Naive thymus-derived CD8-positive, alpha-beta T cell (primary cell): ENCODE measurements at places on chromosomes 11 and 22.
A peak's percentile ranks its signal among the peaks of the same experiment; 100 is the strongest.

DNA sequence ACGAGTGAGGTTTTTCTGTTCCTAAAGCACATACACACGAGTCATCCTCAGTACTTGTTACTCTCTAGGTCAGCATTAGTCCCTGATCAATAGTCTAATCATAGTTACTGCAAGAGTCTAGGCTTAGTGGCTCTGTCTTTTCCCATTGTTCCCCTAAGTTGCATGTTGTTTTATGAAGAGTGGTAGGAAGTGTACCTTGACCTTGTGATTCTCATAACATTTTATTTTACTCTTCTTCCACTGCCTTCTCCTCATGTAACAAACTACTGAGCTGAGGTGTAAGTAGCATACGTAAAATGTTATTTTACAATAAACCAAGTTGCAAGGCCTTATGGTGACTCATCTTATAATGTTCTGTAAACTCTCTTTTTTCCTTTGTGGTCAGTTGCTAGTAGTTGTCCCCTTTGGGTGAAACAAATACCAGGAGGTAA, 15.0 kb downstream of the METTL15 start:
- DNase-seq: no peak

GRCh38 chr11:116658876-116659535, 113.8 kb downstream of the BUD13 start:
- no peak for DNase-seq

- no peak for DNase-seq
Measured at GRCh38 chr11:118799372-118799771, 8.4 kb upstream of the DDX6 start.

DNA sequence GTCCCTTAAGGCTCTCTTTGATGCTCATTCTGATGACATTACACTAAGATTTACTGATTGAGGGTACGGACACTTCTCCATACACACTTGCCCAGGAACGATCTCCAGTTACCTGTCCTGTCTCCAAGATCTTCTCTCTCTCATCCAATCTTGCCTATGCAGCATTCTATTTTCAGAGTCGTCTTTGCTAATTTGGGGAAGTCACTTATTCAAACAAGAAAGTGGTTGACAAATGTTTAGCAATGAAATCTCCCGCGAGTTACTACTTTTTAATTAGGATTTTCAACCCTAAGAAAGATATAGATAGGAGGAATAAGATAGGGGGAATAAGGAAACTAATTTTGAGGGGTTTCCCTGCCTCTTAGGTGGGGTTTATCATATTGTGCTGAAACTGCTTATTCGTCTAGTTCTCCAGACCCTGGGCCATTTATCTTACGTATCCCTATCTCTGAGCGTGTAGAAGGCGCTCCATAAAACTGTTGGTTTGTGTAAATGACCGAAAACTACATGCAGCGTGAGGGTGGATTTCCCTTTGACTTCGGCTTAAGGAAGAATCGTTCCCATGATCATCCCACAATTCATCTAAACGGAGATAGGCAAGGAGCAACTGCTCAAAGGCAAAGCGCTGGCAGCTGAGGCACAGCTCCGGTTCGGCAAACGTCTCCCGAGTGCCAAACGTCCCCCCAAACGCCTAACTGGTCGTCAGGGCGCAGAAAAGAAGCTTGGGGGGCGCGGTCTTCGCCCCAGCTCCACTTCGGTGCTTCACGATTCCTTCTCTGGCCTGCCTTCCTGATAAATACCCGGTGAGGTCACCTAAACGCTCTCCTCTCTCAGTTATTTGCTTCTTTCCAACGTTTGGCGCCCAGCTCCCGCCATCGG, 804 bp downstream of the APIP start:
- DNase-seq: no peak

DNA sequence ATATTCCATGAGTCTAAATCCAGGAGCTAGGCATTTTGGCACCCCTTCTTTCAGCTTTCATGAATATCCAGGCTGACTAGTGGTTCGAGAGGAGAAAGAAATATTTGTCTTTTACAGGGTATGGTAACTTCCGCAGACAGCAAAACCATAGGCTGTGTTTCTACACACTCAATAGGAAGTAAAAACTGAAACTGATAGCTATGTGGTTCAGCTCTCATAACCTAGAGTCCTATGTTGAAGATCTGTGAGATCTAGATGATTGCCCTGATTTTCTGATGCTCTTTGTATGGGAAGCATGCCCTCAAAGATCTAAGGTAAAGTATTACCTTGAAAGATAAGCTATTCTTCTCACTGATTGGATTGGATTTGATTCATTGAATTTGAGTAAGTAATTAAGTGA, 118.3 kb downstream of the CD44 start:
- DNase-seq: no peak

DNA sequence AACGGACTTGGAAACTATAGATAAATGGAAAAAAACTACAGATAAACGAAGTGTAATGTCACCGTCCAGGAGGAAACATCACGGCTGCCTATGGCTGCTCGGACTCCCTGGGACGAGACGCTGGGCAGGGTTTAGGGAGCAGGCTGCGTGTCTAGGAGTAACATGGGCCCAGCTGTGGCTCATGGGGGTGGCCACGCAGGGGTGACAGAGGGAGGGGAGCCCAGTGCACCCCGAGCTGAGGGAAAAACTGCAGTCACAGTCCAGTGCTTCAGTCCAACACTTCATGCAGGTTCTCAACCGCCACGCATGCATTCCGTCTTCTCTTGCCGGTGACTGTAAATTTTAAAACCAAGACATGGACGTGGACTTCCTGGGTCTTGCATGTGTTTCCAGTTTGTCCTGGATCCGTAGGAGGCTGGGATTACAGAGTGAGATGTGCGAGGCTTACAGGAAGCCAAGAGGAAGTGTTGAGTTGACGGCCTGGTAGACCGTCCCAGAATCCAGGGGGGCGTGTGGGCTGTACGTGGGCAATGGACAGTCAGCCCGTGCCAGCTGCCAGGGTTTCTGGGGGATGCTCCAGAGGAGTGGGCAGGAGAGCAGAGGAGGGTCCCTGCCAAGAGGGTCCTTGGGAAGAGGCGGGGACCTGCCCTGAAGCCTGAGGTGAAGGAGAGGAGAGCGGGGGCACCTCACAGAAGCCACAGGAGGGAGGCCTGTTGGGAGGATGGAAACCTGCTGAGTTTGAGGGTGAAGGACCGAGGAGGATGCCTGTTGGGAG, 691.4 kb downstream of the BRD1 start:
- DNase-seq: no peak

DNA sequence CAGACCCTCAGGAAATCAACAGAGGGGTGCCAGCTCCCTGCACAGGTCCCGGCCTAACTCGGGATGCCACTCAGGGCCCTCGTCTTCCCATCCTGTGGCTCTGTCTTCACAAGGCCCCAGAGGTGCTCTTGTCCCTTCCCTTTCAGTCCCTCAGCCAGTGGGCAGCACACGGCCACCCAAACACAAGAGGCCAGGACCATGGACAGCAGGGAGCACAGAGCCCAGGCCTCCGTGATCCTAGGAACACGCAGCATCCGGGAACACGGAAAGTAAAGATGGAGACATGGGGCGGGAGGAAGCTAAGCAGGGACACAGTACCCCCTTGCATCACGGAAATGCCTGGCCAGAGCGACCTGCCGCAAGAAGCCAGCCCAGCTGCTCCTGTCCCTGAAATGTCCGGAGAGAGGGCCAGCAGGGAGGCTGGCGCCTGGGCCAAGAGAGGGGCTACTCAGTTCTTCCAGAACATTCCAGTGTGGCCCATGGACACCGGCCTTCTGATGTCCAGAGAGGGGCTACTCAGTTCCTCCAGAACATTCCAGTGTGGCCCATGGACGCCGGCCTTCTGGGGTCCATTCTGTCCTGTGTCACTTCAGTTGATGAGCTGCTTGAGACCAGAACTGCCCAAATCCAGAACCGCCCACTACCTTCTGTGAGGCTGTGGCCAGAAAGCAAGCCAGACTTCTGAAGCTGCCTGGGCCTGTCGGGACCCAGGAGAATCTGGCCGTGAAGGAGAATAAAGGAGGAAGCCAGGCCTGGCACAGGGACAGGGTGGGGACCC, 274.0 kb downstream of the BRD1 start:
- no peak for DNase-seq

DNA sequence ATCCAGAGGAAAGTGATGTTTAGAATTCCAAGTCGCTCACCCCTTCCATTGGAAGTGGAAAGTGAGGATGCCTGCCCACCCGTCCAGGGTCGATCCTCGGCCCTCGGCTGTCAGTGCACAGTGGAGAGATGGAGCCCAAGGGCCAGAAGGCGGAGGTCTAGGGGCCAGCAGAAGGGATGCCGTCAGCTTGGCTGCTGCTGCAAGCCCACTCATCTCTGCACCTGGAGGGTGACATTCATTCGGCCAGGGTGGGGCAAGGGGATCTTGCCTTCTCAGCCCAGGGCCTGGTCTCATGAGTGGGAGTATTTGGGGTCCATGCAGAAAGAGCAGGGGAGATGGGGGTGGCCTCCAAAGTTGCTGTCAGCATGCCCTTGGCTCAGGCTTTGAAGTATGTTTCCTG, 30.7 kb downstream of the LINC01488 start:
- no peak for DNase-seq

- DNase-seq: peak; percentile 69
Measured at GRCh38 chr11:47523490-47524225, 29.3 kb downstream of the CELF1 start.

DNA sequence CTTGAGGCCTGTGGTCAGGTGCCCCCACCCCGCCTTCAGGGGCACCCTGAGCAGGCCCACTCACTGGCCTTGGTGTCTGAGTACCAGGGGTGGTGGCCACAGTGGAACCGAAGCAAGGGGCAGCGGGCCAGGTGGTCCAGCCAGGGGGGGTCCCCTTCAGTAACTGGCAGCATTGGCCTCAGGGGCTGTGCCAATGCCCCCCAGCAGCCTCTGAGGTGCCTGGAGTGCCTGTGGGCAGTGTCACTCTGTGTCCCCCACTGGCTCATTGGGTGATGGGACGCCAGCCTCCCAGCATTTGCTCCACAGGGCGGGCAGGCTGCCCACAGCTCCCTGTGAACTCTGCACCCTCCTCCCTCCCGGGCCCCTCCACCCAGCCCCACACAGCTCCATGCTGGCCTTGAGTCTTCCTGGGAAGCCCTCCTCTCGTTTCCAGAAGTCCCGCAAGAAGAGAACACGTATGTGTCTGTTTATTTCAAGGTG, 29.5 kb upstream of the CARS1 start:
- DNase-seq: no peak

DNA sequence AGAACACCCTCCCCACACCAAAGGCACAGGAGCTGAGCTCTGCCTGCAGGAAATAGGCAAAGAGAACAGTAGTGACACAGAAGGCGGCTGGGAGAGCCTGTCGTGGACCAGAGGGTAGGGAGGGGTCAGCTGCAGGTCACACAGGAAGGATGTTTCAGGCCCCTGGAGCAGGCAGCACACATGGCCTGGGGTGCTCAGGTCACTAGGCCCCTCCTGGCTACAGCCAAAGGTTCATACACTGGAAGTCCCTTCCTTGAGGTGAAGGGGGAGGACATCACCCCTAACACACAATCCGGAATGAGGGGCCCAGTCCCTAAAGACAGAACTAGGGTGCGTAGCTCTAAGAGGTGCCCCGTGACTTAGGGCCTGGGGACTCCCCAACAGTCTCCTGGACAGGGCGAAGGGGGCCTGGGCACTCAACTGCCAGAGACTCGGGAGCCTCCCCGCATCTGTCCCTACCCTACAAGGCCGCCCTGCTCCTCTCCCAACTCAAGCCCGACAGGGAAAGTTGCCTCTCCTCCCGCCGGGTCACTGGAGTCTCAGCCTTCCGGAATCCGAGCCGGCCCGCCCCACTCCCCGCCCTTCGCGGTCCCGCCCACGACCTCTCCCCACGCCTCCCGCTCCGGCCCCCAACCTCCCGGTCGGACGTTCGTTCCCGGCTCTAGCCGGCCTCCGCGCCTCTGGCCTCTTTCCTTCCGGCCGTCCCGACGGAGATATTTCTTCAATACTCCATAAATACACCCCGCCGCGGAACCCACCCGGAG, at the start of gene CYB5R2:
TSS of gene CYB5R2 (minus strand) at position 541 of the 764 bp plus-strand sequence. CDS start 675 bp downstream, outside the sequence.
- DNase-seq: no peak

GRCh38 chr22:41995211-41995610, 3.4 kb upstream of the WBP2NL start:
- DNase-seq: no peak
